Left hindlimb (tissue), 1 donor: ENCODE measurements at places on chromosomes 7 and 10.
A peak's percentile ranks its signal among the peaks of the same experiment; 100 is the strongest.

DNA sequence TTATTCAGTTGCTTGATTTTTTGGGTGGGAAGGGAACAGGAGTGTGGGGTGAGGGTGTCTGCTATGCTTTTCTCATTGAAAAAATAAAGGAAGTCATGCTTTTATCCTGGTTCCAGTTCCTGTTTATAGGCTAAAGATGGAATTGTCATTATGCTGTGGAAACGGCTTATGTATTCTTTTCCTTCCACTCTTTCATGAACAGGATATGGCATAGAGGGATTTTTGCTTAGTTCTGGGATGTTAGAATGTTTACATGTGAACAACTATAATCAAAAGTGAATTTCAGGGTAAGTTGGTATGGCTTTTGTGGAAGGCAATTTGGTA is 35.9 kb upstream of the PTPN12 start:
- DNase-seq, result no peak

GRCh38 chr7:85730012-85730411 is 543.2 kb upstream of the SEMA3D start:
- DNase-seq, result no peak

- DNase-seq, result no peak
Observed at GRCh38 chr10:50382576-50383023, 131.3 kb upstream of the ASAH2 start.

GRCh38 chr10:72044417-72045041 is 43.8 kb downstream of the SPOCK2 start:
- peak; percentile 80 for DNase-seq

DNA sequence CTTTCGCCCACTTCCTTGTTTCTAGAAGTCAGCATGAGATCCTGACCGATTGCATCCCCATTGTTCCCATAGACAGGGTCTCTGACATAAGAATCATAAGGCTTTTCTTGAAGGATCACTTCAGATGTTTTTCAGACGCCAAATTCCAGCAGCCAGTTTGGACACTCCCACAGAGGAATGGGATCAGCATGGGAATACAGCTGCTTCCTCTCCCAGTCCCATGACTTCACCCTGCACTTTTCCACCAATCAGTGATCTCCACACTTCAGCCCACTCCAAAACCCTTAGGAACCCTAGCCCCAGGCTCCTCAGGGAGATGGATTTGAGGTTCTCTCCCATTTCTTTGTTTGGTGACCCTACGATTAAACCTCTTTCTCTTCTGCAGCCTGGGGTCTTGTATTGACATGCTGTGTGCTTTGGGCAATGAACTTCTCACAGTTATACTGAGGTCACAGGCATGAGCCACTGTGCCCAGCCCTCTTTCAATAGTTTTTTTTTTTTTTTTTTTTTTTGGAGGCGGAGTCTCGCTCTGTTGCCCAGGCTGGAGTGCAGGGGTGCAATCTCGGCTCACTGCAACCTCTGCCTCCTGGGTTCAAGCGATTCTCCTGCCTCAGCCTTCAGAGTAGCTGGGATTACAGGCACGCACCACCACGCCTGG is 52.8 kb upstream of the CHST3 start:
- no peak for DNase-seq

DNA sequence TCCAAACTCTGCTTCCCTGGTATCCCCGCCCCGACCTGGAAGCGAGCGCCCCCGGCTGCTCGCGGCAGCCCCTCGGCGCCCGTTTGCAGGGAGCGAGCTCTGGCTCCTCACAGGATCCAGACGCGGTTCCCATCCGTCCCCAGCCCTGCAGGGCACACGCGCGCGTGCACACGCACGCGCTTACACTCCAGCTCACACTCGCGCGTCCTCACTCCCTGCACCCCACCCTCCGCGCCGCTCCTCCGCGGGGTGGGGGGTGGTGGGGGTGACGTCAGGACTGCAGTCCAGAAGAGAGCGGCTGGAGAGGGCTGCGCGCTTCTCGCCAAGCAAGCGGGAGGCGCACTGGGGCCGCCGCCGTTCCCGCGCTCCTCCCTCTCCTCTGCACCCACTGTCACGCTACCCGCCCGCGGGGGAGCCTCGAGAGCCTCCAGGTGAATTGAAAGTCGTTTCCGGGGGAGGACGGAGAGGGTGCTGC is 255.6 kb downstream of the OTUD1 start:
- DNase-seq, result peak; percentile 74

DNA sequence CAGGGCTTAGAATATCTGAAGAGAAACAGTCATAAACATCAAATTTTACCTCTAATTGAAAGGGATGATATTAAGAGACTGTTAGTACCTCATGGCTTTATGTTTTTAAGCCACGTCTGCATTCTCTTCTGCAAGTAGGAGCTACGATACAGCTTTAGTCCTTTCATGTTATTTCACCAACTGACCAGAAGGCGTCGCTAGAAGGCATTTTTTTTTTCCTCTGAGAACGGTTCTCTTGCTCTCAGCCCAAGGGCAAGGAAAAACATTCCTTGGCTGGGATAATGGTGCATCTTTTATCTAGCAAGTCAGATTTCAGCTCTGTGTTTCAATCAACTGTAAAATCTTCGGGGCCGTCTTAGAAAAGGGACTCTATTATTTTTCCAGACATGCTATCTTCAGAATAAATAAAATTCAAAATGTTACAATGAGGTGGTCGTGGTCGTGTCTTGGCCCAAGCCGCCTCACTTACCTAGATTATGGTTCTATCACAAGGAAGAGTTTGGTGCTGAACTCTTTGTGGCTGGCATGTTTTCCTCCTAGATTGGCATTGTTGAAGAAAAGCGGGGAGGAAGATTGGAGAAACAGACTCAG is 41.6 kb upstream of the LYZL2 start:
- no peak for DNase-seq

GRCh38 chr7:80002865-80003264 is 131.8 kb upstream of the GNAI1 start:
- no peak for DNase-seq

GRCh38 chr10:118720685-118721538 is 33.9 kb downstream of the CACUL1 start:
- DNase-seq, result no peak

DNA sequence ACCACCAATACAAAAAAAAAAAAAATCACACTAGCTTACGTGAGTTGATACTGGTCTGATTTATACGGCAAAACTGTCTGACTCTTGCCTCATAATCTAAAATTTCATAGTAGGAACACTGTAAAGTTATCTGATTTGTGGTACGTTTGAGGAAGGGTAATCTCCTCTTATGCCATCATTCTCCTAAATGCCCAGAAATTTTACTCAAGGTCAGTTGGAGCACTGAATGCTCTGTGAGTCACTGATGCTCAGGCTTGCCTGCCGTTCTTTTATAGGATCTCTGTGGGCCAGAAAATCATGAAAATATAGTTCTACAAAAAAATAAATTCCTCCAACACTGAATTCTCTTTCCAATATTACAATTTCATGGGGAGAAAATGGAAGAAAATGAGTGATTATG is 135.7 kb downstream of the PDE1C start:
- no peak for DNase-seq

DNA sequence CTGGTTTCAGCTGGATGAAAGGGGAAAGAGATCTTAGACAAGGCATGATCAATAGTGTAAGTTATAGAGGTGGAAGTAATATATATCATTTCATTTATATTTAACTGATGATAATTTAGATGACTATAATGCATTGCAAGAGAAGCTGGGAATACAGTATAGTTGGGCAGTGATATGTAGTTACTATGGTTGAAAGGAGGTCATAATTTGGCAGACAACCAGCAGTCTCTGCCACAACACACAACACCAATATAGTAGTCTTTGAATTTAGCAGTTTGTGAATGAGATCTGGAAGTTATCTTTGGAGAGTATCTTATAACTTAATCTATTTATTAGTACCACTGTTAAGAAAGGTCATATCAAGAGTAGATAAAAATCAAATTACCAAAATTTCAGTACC is 39.9 kb downstream of the TAX1BP1 start:
- DNase-seq, result no peak

DNA sequence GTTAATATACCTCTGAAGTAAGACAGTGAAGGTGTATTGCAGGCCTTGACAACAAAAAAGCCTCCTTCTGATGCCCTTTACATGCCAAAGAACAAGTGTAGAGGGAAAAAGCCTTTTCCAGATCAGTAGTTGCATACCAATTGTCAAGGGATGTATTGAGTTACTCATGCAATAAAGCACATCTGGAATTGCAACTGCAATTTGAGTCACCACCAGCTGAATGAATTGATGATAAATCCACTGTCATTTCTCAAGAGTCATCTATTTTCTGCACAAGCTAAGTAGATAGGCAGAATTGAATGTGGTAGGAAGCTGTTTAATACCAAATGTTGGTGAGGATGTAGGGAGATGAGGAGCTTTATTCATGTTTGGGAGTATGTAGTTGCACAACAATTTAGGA is 325.9 kb upstream of the SMIM30 start:
- DNase-seq, result no peak

DNA sequence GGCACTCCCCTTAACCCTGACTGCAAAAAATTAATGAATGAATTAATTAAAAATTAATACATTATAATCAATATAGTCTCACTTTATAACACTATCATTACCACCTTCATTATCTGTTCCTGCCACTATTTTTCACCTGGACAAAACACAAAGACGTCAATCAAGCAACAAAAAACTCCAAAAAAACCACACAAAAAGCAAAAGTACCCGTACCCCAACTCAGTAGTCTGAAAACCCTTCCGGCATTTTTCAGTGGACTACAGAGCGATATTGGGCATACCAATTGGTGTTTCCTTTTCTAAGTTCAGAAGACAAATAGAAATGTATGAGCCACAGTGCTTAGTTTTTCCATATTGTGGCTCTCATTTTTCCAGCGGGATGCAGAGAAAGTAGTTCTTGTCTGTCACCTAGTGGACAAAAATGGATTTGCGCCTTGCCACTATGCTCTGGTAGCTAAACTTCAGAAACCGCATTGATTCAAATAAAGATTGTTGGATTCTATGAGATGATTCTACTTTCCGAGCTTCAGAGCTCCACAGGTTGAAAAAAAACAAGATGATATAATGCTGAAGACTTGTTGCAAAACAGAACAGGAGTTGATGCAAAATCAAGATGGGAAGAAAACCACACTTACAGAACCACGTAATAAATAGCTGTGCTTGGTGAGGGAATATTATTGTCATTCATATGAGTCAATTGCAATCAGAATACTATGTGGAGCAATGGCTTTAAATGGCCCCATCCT is 50.6 kb upstream of the ITGB1 start:
- peak; percentile 55 for DNase-seq

GRCh38 chr10:107942826-107943225 is 778.3 kb upstream of the SORCS1 start:
- DNase-seq, result no peak

DNA sequence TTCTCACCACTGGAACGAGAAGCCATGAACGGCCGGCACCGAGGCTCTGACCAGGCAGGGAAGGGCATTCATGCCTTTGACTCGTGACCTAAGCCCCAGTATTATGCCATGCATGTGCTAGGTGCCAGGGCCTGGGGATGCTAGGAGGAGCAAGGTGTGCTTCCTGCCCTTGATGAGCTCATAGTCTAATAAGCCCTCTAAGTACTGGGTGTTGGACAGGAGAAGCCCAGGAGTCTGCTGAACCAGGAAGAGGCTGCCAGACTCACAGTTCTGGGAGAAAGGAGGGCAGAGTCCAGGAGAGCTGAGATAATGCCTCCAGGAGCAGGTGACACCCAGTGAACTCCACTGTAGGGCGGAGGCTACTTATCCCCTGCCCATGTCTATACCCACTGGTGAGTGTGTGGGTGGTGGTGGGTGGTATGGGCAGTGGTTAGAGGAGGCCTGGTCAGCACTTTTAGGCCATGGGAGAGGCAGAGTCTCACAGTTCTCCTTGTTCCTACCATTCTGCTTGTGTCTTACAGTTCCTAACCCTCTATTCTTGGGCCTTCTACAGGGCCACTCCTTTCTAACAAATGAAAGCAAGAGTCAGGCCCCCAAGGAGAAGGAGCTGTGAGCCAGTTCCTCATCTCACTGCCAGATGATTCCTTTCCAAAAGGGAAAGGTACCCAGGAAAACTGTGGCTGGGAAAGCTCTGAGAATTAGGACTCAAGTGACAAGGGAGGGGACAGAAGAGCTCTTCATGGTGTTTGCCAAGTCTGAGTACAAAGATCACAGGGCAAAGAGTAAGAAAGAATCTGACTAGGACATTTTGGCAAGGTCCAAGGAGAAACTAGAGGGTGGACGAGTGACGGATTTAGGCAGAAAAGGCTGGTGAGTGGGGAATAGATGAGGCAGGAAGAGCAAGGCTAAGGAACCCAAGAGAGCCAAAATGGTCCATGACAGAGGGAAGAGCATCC is 3.6 kb upstream of the MXI1 start:
- no peak for DNase-seq

- no peak for DNase-seq
Observed at GRCh38 chr7:138756591-138757242, 41.1 kb upstream of the TMEM213 start.

DNA sequence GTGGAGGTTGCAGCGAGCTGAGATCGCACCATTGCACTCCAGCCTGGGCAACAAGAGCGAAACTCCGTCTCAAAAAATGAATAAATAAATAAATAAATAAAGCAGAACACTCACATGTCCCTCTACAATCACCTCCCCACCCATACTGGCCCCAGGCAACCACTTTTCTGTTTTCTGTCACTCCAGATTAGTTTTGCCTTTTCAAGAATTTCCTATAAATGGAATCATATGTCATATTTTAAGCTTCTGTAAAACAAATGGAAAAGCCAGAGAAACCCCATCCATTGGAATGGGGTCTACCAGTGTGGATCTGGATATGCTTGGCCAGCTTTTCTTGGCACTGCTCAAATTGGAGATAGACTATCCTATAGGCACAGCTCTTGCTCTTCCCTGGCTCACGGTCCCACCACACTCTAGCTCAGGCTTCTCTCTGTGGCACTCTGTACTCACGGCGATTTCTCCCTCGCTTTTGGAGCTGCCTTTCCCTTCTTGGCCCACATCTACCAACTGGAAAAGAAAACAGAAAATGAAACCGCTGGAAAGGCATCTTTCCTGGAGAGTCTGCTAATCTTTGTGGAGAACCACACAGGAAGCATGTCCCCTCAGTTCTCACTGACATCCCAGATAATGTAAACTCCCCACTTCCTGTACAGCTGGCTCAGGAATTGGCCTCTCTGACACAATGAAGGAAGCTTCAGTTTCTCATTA is 210.1 kb downstream of the JCAD start:
- peak; percentile 80 for DNase-seq
